ENCODE measurements at places on chromosomes 4 and X.

GRCh38 chr4:87216469-87216868 is 3.9 kb downstream of the KLHL8 start:
- DNase-seq = no peak

DNA sequence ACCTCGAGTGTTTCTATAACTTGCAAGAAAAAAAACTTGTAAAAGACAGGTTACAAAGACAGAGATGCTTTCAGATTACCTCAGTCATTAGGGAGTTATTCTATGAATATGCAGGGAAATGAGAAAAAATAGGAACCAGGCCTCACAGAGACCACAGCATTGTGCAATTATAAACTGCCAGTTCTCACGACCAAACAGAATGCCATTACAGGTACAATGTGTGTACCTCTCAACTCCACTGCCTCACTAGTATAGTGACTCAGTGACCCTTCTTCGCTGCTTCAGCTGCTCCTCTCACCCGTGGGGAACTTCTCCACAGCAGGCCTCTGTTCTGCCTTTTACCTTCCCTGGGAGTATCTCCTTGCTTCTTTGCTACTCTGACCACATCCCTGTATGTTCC is 2.3 kb upstream of the HTATSF1 start:
- DNase-seq = no peak

DNA sequence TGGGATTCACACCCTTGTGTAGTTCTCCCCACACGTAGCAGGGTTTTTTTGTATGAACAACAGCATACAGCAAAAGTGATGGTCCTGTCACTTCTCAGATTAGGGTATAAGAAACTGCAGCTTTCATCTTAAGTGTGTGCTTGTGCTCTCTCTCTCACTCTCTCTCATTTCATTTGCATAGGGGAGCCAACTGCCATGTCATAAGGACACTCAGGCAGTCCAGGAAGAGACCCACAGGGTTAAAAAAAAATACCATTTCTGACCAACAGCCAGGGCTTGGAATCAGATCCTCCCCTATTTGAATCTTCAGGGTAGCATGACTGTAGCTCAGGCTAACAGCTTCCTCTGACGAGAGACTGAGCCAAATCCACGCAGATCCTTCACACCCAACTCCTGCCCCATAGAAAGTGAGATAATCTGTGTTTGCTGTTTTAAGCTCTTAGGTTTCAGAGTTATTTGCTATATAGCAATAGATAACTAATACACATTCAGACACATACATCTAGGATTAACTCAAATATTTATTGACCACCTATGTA is 331.2 kb downstream of the PAPSS1 start:
- no peak for DNase-seq

- no peak for DNase-seq
Observed at GRCh38 chrX:72304877-72305276, 837 bp downstream of the CITED1 start.

DNA sequence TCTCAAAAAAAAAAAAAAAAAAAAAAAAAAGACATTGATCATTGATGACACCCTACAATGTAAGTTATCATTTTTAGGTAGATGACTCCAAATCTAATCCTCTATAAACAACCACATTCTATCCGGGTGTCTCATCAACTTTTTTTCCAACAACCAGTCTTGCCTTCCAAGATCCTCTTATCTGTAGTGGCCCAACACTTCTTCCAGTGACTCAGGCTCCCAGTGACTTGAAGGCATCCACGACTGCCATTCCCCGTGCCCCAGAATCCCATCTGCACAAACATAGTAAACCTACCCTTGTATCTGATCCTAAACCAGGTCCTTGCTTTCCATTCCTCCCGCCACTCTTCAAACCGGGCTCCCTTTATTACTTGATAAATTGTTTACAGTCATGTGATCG is 15.6 kb upstream of the TSPAN5 start:
- no peak for DNase-seq

GRCh38 chr4:69707807-69708206 is 52.6 kb downstream of the SULT1B1 start:
- no peak for DNase-seq

GRCh38 chrX:124348182-124348581 is 1.8 kb downstream of the SH2D1A start:
- DNase-seq = no peak

DNA sequence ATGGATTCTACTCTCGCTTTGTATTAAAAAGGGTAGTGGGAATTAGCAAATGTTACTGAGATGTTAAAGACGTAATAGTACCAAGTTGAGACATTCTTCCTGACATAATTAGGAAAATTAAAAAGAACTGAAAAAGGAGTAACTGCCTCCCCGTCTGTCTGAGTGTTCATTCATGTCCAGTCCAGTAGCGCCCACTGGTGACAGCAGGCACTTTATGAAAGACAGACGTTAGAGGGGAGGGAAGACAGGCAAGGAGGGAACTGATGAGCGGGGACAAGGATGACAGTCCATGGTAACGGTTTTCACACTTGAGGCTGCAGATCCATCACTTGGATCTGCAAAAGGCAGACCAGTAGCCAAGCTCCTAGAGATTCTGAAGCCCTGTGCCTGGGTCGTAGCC is 326.7 kb downstream of the STK32B start:
- DNase-seq = no peak

DNA sequence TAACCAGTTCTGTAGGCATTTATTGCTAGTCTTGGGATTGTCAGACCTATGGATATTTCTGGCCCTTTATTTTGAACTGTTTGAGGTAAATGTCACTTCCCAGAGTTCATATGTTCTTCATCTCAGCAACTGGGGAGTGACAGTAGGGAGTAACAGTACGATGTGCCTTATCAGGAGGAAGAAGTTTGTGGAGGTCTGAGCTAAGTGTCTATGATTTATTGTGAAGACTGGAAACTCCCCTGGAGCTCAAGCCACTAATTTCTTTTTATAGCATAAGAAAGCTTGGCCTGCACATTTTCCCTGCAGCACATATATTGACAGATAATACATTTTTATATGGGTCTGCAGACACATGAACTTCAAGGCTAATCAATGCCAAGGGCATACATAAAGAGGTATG is 383.8 kb downstream of the GRXCR1 start:
- no peak for DNase-seq

- no peak for DNase-seq
Observed at GRCh38 chrX:150941580-150941979, 41.6 kb upstream of the HMGB3 start.

DNA sequence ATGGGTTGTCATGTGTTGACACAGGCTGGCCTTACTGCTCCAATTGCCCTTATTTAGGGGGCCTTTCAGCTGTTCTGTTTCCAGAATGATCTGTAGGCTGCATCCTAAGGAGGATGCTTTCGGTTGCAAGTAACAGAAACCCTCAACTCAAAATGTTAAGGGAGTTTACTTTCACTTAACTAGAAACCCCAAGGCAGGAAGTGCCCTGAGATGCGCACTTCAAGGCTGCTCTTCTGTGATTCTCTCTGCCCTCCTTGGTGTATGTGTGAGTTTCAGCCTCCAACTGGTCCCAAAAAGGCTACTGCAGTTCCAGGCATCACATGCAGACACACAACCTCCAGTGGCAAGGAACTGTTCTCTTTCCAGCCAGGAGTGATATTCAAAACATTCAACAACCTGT is 97.3 kb upstream of the ATP6AP2 start:
- DNase-seq = no peak

GRCh38 chrX:70128071-70128470 is 5.2 kb upstream of the IGBP1 start:
- DNase-seq = no peak

DNA sequence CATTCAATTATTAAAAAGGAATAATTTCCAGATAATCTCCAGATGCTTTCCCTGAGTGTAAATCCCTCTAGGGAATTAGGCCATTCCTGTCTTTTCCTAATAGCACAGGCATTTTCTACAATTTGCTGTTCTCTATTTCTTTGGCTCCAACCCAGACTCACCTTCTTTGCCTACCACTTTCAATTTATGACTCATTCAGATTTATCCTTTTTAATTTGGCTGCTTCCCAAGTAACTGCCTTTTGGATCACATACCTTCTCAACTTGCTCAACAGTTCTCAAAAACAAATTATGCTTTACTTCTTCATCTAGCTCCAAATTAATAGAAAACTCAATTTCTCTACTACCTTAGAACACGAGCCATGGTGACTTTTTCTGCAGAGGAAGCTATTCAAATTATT is 1166.3 kb upstream of the PCDH7 start:
- DNase-seq = no peak

GRCh38 chr4:34633241-34633640 is 1611.1 kb downstream of the ARAP2 start:
- DNase-seq = no peak

GRCh38 chr4:128527946-128528576 is 240.4 kb upstream of the PGRMC2 start:
- no peak for DNase-seq

GRCh38 chr4:142406499-142406835 is 439.6 kb downstream of the INPP4B start:
- no peak for DNase-seq

GRCh38 chr4:6925357-6925836 is 15.8 kb downstream of the TBC1D14 start:
- DNase-seq = no peak

DNA sequence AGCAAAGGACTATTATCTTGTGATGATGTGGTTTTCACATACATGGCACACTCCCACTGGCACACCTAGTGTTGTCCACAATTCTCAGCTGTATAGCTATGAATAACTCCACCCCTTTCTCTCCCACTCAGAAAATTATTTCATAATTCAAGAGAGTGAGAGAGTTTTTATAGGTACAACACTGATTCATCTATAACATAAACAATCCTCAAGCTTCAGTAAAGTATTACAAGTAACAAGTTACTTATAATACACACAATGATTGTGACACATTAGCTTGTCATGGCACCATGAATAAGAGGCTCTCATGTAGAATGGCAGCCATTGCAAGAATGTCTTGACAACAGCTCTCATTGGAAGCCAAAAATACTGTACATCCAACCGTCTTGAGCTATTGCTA is 43.9 kb downstream of the RAB40A start:
- no peak for DNase-seq

- DNase-seq = no peak
Observed at GRCh38 chrX:63713526-63713925, 71.5 kb downstream of the ARHGEF9 start.

DNA sequence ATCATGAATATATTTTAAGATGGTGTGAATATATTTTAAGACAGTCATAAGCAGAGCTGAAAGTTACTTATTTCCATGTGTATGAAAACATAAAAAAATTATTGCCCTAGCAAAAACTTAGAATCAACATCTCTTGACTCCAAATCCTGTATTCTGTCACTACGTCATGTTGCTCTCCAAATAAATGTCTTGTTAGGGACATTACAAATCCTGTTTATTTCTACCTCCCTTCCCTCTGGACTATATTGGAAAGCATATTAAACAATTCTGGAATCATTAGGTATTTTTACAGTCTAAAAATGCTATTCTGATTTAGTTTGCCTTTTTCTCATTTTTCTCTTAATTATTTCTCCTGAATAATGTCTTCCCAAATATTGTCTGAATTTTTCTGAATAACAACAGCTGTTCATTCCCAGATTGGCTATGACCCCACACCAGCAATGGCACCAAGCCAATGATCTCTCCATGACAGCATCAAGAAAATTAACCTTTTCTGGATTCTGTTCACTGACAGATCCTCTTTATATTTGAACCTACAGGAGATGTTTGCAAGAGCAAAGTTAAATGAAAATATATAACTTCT is 523.1 kb downstream of the IQCM start:
- DNase-seq = no peak

GRCh38 chrX:107710617-107711391 is 64.8 kb downstream of the TSC22D3 start:
- no peak for DNase-seq

DNA sequence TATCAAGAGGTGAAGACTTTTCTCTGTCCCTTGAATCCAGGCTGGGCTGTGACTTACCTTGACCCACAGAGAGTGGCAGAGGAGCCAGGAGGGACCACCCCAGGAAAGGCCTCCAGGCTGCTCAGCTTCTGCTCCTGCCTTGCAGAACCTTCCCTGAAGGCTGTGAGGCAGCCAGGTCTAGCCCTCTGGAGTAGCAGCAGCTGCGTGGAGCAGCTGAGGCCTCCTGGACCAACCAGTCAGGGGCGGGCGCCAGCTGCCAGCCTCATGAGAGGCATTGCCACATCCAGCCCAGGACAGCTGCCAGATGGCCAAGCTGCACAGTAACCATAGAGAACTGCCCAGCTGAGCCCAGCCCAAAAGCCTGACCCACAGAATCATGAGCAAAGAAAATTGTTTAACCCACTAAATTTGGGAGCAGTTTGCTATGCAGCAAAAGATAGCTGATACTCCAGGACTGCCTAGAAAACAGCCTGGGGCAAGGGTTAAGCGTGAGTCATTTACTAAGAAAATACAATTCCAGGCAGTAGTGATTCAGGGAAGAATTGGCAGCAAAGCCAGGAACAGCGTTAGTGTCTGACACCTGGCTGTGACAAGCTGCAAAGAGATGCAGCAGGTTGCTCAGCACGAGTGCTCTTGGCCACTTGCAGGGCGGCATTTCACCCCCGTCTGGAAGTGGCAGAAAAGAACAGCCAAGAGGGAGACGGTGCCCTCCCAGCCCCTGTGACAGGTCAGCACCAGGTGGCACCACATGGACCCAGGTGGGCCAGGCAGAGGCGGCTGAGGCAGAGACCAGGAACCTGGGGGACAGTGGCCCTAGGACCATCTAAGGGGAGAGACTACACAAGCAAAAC is 14.7 kb upstream of the PDE6B start:
- no peak for DNase-seq

DNA sequence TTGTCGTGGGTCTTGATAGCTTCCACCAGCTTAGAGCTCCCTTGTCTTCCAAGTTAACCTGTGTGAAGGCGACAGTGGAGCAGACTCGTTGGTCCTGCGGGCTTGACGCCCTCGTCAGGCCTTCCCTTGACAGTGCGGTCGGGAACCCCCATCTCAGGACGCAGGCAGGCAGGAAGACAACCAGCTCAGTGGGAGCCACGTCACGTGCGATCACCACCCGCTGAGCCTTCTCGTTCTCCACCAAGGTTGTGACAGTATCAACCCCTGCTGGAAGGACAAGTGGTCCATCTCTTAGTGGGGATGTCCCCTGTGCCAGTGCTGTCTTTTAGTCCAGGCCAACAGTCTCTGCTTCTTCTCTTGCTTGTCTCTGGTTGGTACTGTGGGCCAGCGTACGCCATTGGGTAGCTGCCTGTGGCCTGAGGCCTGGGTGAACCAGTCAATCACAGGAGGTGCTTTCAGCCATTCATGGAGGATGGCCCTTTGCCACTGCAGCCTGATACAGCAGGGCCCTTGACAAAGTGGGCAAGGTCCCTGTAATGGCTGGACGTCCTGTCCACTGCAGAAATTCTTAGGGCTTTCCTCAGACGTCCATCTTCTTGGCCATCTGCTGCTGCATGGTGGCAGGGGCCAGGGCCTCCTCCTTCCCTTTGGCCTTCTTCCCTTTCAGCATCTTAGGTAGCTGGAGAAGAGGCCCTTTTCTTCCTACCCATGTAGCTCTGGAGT is 31.4 kb downstream of the RGS12 start:
- DNase-seq = no peak

GRCh38 chrX:1453951-1454785 is 1.5 kb upstream of the ASMTL start:
- no peak for DNase-seq

GRCh38 chrX:40282946-40283660 is 185.3 kb upstream of the BCOR start:
- no peak for DNase-seq

Measured in NCI-H1930 (cell line).